ENCODE measurements at places on chromosomes 3 and 15.

DNA sequence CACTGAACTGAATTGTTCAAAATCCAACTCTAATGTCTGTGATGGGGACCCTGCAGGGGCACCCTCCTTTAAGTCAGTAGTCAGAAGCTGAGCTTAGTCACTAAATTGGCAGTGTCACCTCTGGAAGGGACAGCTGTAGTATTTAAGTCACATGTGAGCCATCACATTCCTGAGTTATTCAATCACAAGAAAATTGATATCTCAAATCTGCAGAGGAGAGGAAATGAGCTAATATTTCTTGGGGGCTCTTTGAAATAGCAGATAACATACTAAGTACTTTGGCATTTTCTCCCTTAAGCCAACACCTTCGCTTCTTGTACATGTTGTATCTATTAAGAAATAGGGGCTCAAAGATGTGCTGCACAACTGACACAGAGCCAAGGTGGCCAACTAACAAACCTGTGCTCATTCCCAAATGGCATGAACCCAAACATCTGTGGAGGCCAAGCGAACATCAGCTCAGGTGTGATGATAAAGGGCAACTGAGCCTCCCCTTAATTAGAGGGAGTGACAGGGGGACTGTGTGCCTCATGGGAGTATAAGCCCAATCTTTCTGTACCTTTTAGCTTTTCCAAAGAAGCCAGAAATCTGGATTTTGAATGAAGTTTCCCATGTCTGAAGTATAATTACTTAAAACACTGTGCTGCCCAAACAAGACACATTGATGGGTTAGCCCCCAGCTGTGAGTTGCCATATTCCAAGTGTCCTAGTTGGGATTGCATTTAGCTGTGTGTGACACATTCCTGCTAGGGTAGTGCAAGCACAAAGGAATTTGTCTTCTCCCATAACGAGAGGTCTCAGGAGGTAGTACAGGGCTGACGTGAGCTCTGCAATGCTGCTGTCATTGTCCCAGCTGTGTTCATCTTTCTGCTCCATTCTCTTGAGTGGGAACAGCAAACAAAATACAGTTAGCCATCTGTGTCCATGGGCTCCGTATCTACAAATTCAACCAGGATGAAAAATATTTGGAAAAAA, 63.3 kb downstream of the ABHD5 start:
- no peak for DNase-seq

- no peak for DNase-seq
Measured at GRCh38 chr3:103624271-103624670, 1189.5 kb downstream of the ZPLD1 start.

DNA sequence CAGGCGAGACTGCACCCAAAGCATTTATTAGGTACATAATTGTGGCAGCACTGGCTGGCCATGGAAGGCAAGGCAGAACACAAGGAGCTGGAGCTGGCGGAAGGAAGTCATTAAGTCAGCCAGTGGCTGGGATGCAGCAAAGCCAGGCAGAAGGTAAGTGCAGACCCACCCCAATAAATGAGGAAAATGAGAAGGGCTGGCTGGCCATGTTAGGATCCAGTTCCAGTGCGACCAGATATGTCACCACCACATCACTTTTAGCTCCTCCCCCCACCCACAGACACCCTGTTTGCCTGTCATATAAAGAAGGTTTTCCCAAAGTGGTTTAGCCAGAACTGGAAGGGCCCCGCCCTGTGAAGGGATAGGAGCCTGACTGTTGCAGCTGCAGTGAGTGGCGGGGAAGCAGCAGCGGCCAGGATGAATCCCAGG, at the start of gene FURIN:
FURIN (plus strand) TSS at position 328 of the 429 bp plus-strand sequence. CDS start 7,153 bp downstream, outside the sequence.
- DNase-seq, result no peak

DNA sequence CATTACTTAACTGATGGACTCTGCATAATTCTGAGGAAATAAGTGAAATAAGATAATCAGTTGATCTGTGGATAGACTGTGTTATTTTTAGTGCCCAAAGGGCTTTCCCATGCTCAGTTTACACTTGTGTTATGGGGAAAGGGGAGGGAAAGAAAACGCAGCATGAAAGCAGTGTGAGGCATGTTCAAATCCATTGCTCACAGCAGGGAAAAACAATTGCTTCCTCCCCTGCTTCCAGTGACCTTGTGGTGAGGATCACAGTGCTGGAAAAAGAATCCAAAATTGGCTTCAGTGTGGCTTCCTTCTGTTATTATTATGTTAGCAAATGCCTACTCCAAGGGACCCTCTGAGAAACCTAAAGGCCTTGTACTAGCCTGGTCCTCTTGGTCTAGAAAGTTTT, 285.1 kb upstream of the CDIN1 start:
- DNase-seq, result no peak

DNA sequence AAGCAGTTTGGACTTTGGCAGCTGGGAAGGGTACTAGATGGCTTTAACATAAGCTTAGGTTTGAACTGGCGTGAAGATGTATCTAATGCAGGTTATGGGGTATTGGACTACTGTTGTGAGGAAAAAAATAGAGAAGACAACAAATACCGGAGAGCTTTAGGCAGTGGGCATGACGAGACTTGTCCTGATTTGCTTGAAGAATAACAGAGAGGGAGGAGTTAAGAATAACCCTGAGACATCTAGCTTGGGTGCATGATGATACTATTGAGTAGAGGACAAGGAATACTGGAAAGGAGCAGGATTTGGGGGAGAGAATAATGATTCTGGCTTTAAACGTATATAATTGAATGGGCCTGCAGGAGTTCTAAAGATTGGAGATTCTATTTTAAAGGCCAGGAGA, 249.5 kb upstream of the AZI2 start:
- DNase-seq, result no peak

DNA sequence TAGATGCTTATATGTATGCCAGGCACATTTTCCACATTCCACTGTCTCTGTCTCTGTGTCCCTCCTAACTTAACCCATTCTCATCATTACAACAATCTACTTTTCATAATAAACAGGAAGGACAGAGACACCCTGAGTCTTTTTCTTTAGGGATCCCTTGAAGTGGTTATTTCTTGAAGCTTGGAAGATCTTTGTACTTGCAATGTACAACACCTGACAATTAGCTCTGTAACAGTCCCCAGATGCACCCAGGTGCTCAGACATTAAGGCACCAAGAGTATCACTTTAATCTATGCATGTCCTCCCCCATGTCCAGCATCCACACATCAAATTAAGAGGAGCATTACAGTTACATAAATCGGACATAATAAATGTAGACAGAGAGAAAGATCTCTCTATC, 309.6 kb upstream of the KCNH8 start:
- DNase-seq, result no peak

GRCh38 chr3:45507820-45508317, 86.7 kb upstream of the LIMD1 start:
- DNase-seq, result no peak

DNA sequence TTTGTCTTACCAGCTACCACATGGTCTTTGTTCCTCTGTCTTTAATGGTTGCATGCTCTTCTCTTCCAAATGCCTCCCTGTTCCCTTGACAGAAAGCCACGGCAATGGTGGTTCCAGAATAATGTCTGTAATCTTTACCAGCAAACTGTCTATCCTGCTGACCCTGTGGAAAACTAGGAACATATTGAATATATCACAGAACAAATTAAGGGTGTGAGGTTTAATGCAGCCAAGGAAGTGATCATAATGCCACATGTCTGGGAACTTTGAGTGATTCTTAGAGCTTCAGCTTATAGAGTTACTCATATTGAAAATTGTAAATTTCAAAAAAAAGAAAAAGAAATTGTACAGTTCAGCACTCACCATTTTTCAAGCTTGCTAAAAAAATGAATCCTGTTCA, 282.9 kb upstream of the RARB start:
- no peak for DNase-seq

DNA sequence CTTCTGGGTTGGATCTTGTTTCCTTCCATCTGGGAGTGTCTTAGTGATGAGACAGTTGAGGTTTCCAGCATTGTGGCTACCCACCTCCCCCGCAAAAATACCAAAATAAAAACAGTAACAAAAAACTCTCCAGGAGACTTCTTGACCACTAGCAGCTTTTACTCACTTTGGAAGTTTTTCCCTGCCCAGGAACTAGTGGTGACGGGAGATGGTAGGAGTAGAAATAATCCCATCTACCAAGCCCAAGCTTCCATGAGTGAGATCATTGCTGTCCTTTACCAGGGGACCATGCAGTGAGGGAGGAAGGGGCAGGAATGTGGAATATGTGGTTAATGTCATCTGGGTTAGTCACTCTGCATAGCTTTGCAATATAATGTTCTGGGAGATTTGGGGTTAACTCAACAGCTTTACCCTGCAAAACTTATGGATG, 187.7 kb downstream of the ITPR1 start:
- DNase-seq, result no peak

- DNase-seq, result no peak
Measured at GRCh38 chr3:148367756-148368155, 329.9 kb upstream of the AGTR1 start.

DNA sequence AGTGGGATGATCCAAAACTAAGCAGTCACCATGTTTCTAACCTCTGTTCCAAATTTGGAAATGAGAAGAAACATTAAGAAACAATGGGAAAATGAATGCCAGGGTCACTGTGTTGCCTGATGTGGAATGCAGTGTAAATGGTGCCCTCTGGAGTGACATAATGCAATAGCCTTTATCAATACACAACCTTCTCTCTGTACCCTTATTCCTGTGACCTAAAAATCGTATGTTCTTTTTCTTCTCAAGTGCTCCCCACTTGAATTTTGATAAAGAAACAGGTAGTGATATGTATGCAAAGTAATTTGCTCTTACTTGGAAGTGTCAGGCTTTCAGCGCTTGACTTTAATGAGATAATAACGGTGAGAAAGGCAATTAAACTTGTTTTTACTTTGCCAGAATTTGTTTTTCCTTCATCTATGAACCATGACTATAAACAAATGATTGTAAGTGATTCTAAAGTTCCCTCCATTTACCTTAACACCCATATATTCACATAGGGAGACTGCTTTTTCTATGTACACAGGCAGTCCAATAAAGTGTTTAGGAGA, 145.8 kb upstream of the THRB start:
- DNase-seq, result peak; percentile 52

DNA sequence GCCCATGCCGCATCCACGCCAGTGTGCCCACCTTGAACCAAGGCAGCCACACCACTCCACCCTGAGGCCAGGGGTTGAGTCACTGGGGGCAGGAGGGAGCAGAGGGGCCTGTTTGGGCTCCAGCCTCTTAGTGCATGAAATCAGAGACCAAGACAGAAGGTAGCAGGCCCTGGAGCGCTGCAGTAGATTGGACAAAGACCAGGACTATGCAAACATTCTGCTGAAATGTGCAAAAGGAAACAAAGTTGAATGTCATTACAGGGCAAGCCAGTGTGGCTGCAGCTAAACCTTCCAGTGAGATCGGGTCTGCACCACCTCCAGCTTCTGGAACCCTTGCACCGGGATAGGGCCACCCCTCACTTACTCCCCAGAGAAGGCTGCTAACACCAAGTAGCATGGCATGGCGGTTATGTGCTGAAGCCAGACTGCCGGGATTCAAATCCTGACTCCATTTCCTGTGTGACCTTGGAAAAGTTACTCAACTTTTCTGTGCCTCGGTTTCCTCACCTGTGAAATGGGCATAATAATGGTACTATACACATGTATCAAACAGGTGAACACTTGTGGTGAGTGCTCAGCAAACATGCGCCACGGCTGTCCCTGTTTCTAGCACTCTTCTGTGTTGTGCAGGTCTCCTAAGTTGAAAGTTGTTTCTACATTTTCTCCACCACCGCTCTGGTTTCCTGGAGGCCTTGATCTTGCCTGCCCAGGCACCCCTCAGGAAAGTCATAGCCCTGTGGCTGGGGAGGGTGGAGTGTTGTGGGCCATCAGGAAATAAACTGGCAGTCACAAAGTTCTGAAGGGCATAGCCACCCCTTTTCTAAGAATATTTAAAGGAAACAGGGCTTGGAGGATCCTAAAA, 25.0 kb upstream of the GP9 start:
- no peak for DNase-seq

DNA sequence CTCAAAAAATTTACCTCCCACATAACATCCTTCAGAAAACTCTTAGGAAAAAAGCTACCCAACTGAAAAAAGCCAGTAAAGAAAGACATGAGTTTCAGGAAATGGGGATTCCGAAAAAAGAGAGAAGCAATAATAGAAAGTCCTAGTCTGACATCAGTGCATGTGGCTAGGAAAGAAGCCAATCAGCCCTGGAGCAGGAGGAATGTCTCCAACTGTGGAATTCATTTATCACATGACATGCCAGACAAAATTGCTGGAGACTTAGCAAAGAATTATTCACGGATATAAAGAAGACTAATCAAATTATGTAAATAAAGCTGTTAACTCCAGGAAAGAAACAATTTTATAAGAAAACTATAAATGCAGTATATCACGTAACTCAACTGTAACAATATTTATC, 258.9 kb upstream of the RARB start:
- no peak for DNase-seq

- no peak for DNase-seq
Measured at GRCh38 chr3:150736903-150737832, 25.8 kb downstream of the SIAH2 start.

DNA sequence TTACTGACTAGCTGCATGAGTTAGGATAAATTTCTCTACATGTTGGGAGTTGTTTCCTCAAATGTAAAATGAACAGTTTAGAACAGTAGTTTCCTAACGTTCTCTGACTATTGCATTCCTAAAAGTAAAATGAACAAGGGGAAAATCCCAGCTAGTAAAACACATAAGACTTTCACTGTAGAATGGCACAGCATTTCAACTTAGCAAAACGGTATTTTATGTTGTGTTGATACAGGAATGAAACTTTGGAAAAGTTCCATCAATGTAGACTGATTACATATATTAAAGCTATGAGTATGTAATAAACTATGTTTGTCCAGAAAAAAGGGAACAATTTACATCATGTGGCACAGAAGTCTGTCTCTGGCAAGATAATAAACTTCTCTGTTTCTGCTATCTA, 297.4 kb upstream of the EPHA3 start:
- no peak for DNase-seq

DNA sequence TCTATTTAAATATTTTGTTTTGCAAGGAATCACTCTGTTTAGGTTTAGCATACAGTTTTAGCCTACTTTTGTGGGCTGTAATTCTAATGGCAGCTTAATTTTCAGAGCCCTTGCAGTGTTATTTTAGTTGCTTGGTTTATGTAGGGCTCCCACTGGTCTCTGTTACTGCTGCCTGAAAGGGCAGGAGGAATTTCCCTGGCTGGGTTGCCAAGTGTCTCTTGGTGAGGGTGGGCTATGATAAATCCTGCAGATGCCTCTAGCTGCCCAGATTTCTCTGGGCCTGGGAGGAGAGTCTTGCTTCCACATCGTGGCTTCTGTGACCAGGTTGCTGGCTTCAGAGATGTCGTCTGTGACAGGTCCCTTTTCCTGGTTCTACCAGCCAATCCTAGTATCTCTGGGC, 36.2 kb downstream of the ILDR1 start:
- DNase-seq, result no peak

DNA sequence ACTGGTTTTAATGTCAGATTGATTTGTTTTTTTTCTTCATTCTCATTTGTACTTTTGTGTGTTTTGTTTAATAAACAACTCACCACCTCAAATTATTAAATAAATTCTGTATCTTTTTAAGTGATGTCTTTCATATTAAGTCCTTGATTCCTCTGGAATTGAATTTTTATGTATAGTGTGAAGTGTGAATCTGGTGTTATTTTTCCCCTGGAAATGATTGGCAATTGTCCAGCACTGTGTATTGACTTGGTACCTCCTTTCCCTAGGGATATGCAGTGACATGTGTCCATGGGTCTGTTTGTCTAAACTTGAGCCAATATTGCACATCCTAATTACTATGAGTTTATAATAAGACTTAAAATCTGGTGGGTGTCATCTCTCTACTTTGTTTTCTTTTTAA, 2.1 kb downstream of the RNU5B-1 start:
- no peak for DNase-seq
